Naive thymus-derived CD8-positive, alpha-beta T cell (primary cell): ENCODE measurements at places on chromosomes 11 and 22.

GRCh38 chr11:102850973-102851745, 7.8 kb upstream of the MMP3 start:
- no peak for DNase-seq

DNA sequence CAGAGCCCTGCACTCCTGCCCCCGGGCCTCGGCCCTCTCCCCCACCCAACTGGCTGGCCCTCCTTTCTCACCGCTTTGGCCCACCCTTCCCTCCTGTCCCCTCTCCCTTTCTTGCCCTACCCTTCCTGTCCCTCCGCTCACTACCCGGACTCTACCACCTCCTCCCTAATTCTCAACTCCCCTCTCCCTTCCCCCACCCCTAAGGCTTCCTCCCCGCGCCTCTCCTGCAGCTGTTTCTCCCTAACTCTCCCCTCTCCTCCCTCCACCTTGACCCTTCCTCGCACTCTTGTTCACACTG, 421 bp downstream of the SLC15A3 start:
- DNase-seq: no peak

- no peak for DNase-seq
These were observed 3.8 kb upstream of the CCDC86 start for GRCh38 chr11:60838132-60838531.

DNA sequence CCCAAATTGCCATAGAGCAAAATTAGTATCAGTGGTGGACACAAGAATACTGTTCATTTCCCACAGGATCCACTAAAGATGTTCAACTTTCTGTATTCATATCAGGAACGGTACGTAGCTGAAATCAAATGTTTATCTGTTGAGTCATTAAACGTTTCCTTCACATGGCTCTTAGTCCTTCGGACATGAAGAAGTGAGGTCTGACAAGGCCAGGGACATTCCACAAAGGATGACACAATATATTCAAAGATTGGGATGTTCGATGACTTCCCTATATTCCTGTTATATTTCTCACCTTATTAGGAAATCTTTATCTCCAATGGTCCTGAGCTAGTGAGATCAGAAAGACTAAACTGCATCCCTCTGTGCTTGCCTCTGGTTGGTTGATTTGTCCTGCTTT, 129.0 kb downstream of the ETS1 start:
- no peak for DNase-seq

DNA sequence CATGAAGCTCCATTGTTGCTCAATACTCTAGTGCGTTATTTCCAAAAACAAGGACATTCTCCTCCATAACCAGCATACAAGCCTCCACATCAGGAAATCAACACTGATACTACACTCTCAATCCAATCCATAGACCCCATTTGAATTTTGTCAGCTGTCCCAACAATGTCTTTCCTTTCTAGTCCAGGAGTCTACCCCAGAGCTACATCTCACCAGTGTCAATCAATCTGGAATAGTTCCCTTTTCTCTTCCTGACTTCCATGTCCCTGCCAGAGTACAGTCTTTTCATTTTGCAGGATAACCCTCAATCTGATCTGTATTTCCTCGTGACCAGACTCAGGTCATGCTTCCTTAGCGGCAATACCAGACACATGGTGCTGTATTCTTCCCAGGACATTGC, 43.0 kb downstream of the TCF20 start:
- no peak for DNase-seq

DNA sequence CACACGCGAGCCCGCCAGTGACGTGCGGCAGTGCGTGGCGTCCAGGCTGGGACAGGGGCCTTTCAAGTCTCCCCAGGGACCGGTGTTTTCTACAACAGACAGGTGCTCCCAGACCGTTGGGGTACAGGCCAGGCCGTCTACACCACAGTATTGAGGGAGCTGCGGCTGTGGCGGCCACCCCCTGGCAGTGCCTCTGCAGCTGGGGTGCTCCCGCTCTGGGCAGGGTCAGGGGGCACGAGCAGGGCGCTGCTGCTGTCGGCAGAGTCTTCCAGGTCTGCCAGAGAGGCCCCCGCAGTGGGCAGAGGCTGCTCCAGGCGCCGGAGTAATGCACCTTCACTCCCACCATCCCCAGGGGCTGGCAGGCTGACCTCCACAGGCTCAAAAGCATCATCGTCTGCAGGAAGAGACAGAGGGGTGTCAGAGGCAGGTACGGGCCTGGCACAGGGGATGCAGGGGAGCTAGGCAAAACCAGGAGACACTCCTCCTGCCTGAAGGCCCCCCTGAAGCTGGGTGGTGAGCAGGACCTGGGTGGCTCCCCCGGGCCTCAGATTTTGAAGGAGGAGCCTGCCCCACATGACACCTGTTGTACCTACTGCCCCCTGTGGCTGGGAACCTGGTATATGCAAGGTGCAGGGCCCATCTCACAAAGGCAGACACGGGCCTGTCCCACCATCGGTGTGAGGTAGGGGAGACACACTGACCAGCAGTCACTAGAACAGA, 83.3 kb downstream of the DGCR2 start:
- DNase-seq: no peak

DNA sequence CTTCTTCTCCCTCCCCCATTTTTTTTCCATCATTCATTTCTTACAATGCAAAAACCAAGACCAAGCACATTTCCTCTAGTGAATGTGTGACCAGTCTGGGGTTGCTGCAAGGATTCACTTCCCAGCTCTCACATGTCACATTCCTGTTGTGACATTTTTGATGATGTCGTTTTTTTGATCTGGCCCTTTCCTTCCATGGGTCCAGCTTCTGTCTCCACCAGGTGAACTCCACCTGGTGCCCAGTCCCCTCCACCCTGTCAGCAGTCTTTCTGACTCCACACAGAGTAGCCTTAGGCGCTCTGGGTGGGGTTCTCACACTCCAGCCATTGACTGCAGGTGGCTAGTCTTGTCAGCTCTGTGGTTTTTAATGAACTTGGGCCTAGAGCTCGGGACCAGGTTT, 15.6 kb downstream of the PANX1 start:
- no peak for DNase-seq

DNA sequence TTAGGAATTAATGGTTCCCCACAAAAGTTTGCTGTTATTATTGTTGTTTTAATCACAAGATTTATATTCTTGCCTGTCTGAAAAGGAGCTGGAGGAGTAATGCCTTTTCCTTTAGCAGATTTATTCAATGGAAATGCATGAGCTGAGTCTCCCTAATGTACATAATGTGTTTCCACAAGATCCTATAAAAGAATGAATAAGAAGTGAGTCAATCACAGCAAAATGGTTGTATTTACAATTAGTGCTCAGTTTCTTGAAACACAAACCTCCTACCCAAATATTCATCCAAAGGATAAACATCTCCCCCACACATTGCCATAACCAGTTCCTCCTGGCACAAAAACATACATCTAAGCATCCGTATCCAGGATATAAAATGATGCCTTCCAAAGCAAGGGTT, 33.3 kb downstream of the ME3 start:
- DNase-seq: no peak

- no peak for DNase-seq
These were observed 107.5 kb downstream of the PKNOX2 start for GRCh38 chr11:125272092-125272491.

- peak; percentile 66 for DNase-seq
These were observed 100.9 kb downstream of the FAM76B start for GRCh38 chr11:95688501-95689222.

DNA sequence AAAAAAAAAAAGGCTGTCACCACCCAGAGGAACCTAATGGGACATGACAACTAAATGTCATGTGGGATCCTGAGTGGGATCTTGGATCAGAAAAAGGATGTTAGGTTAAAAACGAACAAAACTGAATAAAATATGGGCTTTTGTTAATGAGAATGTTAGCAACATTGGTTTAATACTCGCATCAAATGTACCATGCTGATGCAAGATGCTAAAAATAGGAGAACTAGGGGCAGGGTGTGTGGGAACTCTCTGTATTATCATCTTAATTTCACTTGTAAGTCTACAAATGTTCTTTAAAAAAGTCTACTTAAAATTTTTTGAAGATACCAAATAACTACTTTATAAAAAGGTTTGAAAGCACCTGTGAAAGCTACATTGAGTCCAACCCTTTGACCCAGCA, 88.8 kb upstream of the PRR5 start:
- no peak for DNase-seq

GRCh38 chr22:24244144-24244787, 616 bp downstream of the GGT5 start:
- DNase-seq: no peak

DNA sequence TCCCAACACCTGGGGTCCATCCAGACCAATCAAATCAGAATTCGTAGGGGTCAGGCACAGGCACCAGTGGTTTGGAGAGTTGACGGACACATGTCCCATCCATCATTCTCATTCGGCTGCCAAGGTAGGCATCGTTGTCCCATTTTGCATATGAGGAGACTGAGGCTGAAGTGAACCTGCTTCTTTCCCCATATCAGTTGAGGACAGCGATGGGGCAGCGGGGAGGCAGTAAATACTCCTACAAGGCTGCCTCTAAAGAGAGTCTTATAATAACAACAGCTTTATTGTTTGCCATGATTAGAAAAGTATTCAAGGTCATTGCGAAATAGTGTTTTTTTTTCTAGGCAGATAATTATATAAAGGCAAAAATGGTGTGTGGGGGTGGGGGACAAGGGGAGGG, 1.6 kb upstream of the BEST1 start:
- DNase-seq: no peak

GRCh38 chr11:17581036-17581731, 34.1 kb downstream of the OTOG start:
- peak; percentile 27 for DNase-seq
